ENCODE measurements at places on chromosomes 5 and 9. TPM values are rescaled to one million over a fixed set of nuclear protein-coding genes. Genes with fewer than 3 reads are reported as not detected.

GRCh38 chr5:163503106-163504078 lies 2.0 kb upstream of the MAT2B start:
- no peak for DNase-seq

DNA sequence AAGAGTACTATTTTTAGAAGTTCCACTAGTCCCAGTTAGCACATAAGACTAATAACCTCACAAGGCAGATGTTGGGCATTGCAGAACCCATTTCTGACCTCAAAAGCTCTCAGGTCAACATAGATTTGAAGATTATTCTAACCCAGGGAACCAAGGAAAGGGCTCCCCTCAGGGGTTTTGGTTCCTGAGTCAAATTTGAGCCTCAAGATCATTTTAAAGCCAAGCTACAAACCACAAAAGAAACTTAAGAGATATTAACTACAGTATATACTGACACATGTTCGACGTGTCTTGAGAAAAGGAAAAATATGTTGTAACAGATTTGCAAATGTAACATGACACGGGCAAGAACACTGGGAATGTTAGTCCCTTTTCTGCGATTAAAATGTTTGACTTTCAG lies 88.6 kb downstream of the GNAQ start:
- no peak for DNase-seq

DNA sequence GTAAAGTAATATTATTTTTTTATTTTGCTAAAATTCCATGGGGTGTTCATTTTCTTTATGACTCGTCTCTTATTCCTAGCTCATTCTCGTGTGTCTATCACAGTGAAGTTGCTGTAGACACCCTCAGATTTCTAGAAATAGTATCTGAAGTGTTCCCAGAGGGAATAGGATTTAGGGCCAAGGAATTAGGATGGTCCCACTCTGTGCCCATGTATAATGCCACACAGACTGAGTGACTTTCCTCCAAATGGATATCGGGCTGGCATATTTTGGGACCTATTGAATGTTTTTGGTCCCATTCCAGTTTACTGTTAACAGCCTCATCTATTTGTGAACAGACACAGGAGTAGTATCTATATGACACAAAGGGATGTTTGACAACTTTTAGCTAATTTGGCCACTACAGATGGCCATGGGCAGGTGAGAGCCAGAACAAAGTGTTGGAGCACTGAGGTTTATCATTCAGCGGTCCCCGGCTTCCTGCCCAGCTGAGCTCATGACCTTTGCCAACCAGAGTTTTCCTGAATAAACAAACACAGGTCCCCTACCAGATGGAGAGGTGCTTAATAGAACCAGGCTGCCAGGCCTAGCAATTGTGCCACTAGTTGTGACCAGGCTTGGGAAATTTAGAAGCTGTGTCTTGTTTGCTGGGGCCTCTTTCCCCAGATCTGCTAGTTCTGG lies 46.9 kb downstream of the MAP1B start:
- no peak for DNase-seq

DNA sequence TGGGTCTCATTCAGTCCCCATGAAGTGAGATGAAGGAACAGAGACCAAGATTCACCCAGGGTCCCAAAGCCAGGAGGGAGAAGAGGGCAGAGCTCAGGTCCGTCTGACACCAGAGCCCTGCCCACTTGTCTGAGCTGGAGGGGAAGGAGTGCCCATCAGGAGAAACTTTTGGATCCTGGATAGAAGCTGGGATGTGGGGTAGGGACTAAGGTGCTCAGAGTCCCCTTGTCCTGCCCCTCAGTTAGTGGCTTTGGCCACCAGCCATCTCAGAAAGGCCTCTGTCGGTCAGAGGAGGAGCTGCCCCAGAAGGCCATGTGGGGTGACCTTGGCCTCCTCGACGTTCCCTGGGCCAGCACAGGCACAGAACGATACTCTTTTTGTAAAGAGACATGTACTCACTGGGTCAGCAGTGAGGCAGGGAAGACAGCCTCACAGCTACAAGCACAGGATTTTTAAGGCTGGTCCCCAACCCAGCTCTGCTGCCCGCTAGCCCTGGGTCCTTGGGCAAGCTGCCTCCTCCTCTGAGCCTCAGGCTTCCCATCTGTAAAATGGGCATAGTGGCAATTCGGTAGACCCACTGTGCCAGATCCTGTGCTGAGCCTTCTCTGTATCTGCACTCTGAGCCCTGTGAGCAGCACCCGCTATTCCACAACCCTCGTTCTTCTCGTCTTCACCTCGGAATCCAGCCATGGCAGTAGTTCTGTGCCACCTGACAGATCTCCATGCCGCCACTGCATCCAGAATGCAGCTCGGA lies 49.4 kb downstream of the C9orf50 start:
- DNase-seq, result no peak

DNA sequence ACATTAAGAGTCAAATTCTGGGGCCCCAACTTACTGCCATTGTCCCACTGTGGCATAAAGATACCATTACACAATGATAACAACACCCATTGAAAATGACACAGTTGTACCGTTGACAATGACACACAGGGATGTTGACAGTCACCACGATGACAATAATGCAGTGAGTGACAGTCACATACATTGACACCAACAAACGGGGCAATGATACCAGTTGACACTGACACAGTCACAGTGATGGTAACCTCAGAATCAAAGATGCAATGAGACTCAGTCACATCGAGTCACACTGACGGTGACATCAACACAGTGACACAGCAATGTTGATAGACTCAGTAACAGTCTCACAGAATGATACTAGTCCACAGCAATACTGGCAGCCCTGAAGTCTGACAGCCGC lies 16.9 kb downstream of the CNTFR start:
- DNase-seq, result no peak

GRCh38 chr5:141510850-141511601 lies 22.1 kb downstream of the PCDHGC5 start:
- no peak for DNase-seq

- no peak for DNase-seq
Measured at GRCh38 chr9:13146840-13147239, 132.7 kb downstream of the MPDZ start.

GRCh38 chr5:147687118-147687517 lies 95.4 kb downstream of the JAKMIP2 start:
- no peak for DNase-seq

GRCh38 chr5:101346447-101346846 lies 443.4 kb upstream of the ST8SIA4 start:
- DNase-seq, result no peak

- no peak for DNase-seq
Measured at GRCh38 chr5:1535646-1536045, 11.9 kb upstream of the LPCAT1 start.

EIF4E1B gene
- total RNA-seq, result not detected

KCNV2 gene
- not detected for total RNA-seq

NUTM2G gene
- not detected for total RNA-seq

SLC6A19 gene
- total RNA-seq, result not detected
